ENCODE measurements at places on chromosomes 2 and 18.

DNA sequence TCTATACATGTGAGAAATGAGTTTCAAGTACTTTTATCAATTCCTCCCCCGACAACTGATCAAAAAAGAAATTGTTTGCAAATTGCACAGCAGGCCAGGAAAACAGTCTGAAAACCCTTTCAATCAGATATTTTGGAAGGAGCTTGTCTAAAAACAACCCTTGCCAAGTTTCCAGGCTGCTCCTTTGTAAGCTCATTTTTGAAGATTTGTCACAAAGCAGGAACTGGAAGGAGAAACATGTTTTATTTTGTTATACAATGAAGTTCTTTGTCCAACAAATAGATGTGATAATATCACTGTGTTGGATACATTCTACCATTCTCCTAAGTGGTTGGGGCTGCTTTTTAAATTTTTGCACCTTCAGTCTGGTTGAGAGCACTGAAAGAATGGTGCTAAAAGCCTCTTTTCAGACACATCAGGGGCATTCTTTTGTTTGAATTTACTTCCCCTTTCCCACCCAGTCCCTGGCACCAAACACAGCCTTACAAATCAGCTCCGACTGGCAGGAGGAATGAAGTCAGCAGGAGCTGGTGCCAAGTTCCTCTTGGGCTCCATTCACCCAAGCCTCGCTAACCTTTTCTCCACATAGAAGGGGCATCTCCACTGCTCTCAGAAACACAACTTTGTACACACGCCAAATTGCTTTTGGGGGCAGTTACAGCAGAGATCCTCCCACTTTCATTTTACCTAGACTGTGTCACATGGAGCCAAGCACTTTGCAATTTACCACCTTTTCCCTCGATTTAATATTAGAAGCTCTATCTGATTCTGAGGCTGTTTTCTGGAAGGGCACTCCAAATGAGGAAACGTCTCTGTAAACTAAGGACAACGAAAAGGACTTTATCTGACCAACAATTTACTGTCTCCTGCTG, 88.0 kb downstream of the C1D start:
- DNase-seq, result no peak

- no peak for DNase-seq
These were observed 57.8 kb upstream of the RGPD5 start for GRCh38 chr2:109736177-109736827.

DNA sequence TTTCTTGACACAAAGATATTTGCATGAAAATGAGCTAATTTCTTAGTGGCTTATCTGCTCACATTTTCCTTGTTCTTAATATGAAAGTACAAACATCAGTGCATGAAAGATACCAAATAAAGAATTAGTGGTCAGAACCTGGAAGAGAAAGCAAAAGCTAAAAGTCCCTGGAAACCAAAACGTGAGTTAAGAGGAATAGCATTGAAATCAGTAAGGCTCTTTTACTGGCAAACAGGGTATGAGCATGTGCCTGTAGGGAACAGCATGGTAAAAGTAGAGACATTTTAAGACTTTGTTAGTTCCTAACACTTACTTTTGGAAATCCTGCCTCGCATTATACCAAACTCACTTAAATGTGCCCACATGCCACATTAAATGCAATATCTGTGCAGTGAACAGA, 31.9 kb upstream of the CWC22 start:
- DNase-seq, result no peak

GRCh38 chr2:151999053-151999452, 99.8 kb downstream of the CACNB4 start:
- peak; percentile 14 for DNase-seq

- no peak for DNase-seq
These were observed 11.8 kb downstream of the SLC3A1 start for GRCh38 chr2:44286884-44287638.

- DNase-seq, result no peak
These were observed 3.0 kb downstream of the PIEZO2 start for GRCh38 chr18:11146238-11146946.

DNA sequence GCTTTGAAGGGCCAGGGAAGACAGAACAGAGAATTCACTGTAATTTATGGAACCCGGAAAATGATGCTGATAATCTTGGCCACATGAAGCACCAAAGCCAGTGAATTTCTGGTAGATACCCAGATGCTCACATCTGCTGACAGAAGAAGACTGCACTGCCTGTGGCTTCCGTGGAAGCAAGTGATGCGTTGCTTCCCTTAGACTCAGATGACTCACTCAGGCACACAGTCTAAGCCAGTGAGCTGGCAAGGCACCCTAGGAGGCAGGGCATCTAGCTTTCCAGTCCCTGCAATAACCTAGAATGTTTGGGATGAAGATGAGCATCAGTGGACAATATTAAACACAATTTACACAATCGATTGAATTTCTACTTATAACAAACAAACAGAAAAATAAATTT, 284.7 kb downstream of the CMPK2 start:
- no peak for DNase-seq

DNA sequence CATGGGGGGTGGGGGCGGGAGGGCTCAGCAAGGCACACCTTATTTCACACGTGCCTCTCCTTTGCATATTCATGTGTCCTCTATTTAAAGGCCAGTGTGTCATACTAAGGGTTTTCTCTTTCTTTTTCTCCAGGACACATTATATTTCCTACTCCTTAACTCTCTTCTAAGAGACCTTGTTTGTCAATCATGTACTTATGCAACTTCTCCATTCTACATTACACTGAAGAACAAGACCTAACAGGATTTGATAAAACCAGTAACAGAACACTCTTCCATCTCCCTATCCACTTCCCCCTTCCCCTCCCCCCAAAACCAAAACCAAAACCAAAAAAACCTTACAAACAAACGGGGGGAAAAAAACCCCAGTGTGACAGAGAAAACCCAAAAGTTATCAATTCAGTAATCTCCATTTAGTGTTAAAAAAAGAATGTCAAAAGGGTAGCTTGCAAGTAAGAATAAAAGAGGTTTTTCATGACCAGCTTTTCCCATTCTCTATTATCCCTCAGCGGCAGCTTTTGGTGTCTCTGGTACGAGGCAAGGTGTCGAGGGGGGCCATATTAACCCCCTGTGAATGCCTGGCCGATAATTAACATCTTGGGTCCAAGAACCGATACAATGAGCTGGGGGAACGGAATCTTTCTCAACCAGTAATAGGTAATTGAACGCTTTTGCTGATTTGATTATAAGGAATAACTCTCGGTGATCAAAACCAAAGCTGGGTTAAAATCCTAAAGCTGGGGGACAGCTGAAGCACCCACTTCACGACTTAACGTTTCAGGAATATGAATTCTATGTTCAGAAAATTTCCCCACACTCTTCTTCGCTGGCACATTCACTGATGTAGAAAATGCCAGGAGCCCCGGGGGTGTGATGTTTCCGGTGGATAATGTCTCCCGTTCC, 191.0 kb upstream of the TCF4 start:
- DNase-seq, result no peak

DNA sequence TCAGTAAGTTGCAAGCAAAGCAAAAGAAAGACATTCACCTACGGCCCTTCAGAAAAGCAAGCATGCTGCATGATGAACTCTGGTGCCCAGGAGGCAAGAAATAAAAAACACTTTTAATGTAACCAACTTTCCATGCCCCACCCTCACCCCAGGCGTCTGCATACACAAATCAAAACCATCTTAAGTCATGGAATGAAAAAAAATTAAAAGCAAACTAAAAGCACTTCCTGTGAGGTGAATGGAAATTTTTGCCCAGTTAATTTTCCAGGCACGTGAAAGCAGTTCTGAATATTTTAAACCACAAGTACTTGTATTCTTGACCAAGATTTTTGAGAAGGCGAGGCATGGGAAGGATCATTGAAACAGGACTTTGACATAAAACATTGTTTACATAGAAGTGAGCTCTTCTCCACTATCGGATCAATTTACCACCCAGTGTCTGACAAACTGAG, 2.5 kb upstream of the ICOS start:
- no peak for DNase-seq

DNA sequence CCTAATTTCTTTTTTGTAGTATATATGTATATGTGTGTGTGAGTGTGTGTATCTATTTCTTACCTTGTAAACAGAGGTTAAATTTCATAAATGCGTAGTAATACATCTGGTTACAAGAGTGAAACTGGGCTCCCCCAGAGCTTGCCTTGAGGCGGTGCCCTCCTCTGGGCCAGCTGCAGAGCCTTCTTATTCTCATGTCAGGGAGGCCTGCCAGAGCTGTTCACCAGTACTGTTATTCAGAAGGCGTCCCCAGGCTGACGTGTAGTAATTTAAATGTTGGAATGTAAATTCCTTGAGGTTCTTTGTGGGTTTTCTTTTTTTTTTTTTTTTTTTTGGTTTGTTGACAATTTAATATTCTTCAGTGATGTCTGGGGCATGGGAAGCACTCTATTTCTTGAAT, 11.2 kb downstream of the COPS8 start:
- no peak for DNase-seq

DNA sequence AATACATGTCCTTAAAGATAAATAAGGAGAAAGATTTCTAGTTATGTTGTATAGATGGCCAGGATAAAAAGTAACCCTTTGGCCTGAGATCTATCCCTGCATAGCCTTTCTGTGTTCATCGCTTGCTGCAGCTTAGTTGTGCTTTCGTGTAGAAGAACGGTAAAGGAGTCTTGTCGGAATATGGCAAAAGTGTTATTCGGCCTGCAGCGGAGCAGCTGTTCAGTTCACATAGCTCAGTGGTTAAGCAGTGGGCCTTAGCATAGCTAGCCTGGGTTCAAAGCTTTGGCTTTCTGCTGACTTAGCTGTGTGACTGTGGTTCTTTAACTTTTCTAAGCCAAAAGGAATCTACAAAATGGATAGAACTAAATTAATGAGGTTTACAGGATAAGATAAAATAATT, 55.4 kb downstream of the MALT1 start:
- DNase-seq, result no peak

GRCh38 chr2:33432871-33433270, 43.6 kb upstream of the RASGRP3 start:
- DNase-seq, result no peak

GRCh38 chr2:238808761-238809160, 39.1 kb upstream of the TWIST2 start:
- no peak for DNase-seq

DNA sequence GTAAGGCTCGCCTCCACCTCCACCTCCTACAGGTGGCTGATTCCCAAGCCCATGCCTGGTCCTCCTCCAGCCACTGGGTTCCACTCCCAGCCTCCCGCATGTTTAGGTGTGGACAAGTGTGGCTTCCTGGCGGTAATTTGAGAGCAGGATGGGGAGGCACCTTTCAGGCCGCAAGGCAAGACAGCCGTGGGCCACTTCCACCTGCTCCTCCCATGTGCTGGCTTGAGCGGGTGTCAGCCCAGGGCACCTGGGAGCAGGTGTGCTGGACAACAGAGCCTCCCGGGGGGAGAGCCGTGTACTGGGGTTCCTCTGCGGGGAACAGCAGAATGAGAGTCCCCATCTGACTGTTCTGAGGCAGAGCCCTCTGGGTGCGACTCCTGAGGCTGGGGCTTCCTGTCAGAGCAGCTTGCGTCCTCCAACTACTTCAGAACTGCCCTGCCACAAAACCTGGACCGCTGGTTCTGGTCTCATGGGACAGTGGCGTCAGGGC, 83.9 kb downstream of the TPO start:
- DNase-seq, result no peak

GRCh38 chr2:148375214-148375613, 269.3 kb upstream of the EPC2 start:
- no peak for DNase-seq

DNA sequence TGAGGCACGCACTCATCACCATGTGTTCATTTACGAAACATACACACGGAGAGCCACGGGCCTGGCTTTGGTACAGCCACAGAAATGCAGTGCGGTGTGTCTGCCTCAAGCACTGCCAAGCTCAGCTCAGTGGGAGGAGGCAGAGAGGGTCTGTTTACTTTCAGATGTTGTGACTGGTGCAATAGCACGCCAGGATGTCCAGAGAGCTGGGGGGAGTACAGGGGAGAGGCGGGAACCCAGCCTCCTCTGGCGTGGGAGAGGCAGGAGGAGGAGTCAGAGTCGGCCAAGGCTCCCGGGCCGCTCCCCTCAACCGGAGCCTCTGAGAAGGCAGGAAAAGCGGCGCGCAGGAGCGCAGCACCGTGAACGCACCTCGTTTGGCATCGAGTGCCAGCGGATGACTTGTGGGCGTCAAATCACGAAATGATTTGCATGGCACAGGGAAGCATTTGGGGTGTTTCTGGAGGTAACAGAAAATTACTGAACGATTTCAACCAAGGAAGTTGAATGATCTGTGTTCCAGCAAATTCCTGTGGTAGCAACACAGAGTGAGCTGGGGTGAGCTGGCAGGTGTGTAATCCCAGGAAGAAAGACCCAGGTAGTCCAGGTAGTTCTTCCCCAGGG, 143.0 kb downstream of the ZNF516 start:
- DNase-seq, result no peak

DNA sequence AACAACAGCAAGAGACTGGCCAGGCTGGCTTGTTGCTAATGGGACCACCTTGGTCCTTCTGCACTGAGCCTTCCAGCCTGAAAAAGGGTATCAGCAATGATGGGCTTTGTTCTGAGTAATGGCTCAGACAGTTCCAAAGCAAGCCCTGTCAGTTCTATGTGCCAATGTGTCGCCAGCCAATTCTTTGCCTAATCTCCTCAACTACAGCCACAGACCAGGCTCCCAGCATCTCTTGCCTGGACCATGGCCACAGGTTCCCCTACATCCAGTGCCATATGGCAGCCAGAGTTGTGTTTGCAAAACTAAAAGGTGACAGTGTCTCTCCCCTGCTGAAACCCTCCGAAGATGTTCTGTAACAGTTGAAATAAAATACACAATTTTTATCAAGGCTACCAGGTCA, 61.5 kb upstream of the TMEM177 start:
- no peak for DNase-seq

- DNase-seq, result no peak
These were observed 5.0 kb downstream of the ACKR3 start for GRCh38 chr2:236574424-236575145.

Data from activated gamma-delta T cell treated with Interleukin-2 at 50 U/mL for 16 hours (primary cell).